Stimulated activated CD8-positive, alpha-beta memory T cell treated with anti-CD3 and anti-CD28 coated beads, Interleukin-7, amount 100 ng/mL, for 48 hours (primary cell): ENCODE measurements at places on chromosomes 12 and 14.

DNA sequence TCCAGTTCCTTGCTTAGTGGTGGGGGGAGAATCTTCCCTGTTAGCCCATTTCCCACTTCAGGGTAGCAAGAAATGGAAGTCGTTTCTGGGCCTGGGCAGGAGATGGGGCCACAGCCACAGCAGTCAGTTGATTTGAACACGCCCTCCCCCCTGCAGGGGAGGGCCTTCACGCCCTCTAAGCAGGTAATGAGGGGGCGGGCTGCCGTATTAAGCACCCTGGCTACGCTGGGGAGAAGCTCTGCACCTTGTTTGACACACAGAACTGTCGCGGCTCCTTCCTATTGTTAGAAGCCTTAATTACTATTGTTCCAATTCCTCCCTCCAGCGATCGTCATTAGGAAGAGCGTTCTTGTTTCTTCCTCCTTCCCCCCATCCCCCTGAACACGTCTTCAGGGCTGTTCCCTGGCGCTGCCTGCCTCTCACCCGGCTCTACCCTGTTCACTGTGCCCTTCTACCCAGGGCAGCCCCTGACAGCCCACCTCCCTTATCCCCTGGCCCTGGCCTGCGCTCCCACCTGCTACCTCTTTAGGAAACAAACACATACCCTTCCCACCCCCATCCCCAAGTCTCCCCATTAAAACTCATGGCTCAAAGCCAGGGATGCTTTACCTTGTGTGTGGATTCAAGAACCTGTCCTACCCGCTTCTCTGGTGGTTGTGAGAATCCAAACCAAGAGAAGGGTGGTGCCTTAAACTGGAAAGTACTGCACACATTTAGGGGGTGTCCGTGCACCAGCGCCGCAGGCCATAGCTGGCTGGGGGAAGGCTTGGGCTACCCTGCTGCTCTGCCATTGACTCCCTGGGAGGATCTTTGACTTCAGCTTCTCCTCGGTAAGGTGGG is 137.6 kb downstream of the TSPAN9 start:
- DNase-seq, result no peak

- DNase-seq, result no peak
Observed at GRCh38 chr12:104721039-104721405, 237.1 kb downstream of the SLC41A2 start.

GRCh38 chr12:389142-390096 is at the start of gene KDM5A:
TSS of gene KDM5A (minus strand) at chr12:389320. CDS start at chr12:389091, 229 bp downstream.
- DNase-seq, result peak; percentile 82

DNA sequence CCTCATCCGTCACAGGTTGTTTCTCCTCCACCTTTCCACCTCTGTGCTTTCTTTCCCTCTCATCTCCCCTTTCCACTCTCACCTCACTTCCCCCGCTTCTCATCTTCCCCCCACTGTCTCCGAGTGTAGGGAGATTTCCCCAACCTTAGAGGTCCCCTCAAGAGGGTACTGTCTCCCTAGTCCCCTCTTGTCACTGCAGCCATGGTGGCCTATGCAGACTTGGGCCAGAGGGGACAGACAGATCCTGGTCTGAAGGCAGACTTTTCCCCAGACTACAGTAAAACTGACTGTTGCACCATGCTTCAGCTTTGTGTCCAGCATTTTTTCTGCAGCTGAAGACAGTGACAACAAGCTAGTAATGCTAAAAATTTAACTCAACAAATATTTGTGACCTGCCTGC is 41.2 kb downstream of the KANSL2 start:
- DNase-seq, result no peak

GRCh38 chr14:68593806-68594536 is 198.9 kb downstream of the ZFP36L1 start:
- no peak for DNase-seq

GRCh38 chr14:26621807-26622560 is 24.2 kb upstream of the NOVA1 start:
- no peak for DNase-seq

DNA sequence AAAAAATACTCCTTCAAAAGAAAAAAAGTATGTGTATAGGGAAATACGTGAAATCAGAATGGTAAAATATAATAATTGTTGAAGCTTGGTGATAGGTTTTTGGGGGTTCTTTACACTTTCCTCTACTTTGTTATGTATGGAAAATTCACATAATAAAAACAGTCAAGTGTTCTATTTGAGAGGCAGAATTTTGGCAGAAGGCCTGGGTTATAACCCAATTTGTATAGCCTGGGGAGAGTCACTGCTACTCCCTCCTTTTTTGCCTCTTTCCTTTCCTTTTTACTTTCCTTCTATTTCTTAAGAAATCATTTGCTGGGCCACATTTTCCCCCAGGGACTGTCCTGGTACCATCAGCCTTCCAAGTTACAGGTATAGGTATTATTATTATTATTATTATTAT is 105.7 kb downstream of the CRADD start:
- DNase-seq, result no peak

DNA sequence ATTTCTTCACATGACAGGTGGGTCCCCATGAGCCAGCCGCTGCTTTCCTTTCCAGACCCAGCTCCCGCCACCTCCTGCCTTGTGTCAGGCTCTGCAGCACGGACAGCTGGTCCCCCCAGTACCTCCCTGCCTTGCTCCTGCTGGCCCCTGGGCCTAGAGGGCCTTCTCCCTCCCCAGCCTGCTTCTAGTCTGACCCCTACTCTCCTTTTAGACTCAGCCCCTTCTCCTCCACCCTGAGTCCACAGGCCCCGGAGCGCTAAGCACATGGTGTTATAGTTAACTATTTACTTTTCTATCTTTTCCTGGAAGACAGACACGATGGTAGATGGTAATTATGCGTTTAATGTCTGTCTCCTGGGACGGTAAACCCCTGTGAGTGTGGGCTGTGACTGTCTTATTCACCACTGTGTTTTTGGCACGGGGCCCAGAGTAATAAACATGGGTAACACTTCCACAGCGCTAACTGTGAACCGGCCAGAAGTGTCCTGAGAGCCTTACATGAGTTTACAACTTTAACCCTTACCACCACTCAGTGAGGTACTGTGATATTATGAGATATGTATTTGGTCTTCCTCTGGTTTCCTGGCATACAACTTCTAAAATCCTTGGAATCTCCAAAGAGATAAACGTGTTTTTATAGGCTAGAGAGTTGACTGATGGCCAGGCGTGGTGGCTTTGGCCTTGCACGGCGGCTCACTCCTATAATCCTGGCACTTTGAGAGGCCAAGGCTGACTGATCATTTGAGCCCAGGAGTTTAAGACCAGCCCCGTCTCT is 41.2 kb downstream of the DGLUCY start:
- no peak for DNase-seq

DNA sequence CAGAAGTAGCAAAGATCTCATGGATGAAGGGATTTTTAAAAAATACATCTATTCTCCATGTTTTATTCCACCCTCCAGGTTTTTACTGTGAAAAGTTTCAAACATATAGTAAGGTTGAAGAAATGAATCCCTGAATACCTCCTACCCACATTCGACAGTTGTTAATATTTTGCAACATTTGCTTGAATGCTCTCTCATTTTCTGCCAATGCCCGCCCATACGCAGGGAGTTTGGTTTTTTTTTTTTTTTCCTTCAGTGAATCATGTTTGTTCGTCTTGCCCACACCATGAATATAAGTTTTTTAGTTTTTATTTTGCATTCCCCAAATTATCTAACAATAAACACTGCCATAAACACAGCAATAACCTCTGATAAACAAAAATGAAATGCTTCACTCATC is 82.9 kb downstream of the MAP1LC3B2 start:
- DNase-seq, result no peak

DNA sequence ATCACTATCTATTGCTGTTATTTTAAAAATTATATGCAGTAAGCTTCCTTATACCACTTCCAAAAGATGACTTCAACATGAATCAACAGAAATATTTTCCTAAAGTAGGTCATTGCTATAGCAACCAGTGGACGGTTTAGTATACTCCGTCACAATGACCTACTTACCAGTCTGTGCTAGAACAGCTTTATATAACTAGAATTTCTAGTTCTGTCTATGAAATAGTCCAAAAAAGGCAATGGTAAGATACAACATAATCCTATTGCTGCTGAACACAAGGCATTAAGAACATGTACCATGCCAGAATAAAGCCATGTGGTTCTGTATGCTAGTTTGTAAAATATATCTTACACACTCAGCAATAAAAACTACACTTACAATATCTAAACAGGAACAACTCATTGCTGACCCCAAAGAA is 40.7 kb upstream of the MTERF2 start:
- no peak for DNase-seq

GRCh38 chr14:55410876-55411275 is 754 bp downstream of the ATG14 start:
- DNase-seq, result no peak

- no peak for DNase-seq
Observed at GRCh38 chr12:4849115-4849541, 60.6 kb upstream of the KCNA1 start.

- no peak for DNase-seq
Observed at GRCh38 chr14:99751539-99752485, 41.4 kb upstream of the EML1 start.

GRCh38 chr14:95815226-95815690 is 61.4 kb upstream of the TUNAR start:
- no peak for DNase-seq

GRCh38 chr12:113720629-113721028 is 245.5 kb downstream of the RBM19 start:
- DNase-seq, result no peak

DNA sequence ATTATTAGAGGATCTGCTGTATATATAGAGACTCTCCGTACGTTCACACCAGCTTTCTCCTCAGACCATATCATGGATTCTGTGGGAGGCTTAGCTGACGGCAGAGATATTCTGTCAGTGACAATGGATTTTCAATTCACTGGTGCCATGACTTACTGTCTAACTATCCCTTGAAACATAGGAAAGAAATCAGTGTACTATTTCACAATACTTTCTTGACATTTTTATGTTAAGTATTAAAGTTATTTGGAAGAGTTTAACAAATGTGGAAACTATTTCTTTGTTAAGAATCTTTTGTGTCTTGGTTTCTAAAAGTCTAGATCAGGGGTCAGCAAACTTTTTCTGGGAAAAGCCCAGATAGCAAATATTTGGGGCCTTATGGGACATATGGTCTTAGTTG is 118.5 kb downstream of the GTF2A1 start:
- no peak for DNase-seq

- no peak for DNase-seq
Observed at GRCh38 chr12:104938371-104938770, 19.7 kb downstream of the SLC41A2 start.

DNA sequence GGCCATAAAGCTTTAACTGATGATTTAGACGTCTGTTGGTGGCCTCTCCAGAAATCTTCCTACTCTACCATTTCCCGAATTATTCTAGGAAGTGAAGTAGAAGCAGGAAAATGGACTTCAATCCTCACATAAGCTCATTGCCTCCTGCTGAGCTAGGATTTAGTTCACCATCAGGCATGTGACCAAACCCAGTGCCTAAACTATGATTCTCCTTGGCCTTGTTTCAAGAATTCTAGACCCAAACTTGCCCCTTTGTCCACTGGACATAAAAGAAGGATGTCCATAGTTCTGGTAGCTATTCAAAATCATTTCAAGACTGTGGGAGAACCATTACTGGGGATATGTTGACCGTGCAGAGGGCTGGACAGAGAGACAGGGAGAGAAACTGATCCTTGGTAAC is 105.8 kb downstream of the C12orf50 start:
- DNase-seq, result no peak

DNA sequence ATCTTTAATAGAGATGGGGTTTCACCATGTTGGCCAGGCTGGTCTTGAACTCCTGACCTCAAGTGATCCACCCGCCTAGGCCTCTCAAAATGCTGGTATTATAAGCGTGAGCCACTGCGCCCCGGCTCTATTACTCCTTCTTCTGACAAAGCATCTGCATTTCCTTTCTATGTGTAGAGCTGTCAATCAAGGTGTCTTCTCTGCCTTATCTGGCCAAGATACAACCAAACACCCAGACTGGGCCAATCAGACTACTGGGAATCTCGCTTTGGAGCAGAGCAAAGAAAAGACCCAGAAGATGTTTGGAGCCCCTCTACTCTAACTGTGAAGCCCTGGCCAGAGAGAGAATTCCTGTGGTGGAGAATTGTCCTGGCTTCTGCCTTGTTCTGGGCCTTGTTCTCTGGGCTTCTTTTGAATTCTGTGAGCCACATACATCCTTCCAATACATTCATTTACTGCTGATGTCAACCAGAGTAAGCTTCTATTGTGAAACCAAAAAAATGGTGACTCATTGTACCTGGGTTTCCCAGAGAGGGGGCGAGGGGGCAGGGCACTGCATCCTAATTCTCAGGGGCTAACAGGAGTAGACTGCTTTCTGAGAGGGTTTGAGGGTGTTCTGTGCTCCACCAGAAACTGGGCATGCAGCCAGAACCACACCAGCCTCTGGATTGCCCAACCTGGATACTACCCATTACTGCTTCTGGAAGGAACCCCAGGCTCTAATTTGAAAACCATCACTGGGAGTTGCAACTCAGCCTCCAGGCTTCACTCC is 18.8 kb upstream of the FLVCR2 start:
- no peak for DNase-seq

- DNase-seq, result no peak
Observed at GRCh38 chr12:22477894-22478287, 66.5 kb downstream of the C2CD5 start.

DNA sequence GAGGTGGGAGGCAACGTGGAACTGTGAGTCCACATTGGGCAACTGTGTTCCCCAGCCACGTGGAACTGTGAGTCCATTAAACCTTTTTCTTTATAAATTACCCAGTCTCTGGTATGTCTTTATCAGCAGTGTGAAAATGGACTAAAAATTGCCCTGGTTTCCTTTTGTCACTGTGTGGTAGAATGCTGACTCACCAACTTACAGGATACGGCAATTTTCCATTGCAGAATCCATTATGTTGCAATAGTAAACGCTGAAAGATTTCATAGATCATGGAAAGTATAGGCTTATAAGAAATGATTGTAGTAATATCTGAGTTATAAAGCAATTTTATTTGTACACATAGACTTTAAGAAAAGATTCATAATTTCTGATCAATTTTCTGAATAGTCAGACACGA is 93.0 kb downstream of the GTF2A1 start:
- no peak for DNase-seq

- DNase-seq, result no peak
Observed at GRCh38 chr14:69650948-69651369, 39.6 kb downstream of the SUSD6 start.

DNA sequence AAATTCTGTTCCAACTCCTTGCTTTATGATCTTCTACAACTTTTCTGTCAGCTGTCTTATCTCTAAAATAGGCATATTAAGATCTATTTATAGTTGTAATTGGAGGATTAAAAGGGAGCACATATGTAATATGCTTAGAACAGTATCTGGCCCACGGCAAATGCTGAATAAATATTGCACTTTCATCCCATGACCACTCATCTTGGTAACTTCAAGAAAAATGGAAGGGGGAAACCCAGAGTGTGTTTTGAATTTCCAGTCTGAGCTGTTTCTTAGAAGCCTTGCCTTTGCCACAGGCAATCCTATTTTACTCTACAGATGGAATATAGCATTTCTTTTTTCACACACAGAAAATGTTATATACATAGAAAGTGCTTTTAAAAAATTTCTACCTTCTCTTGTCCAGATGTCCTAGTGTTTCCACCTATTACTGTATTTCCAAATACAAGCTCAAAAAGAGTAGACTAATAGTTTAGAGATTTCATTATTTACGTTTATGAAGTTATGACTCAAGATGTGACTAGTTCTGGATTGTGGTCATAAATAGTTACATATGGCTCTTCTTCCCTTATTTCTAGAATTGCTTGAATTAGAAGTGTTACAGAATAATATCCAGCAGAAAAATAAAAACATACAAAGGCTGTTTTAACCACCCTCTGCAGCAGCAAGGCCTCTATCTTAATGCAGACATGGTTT is 6.2 kb upstream of the STXBP6 start:
- no peak for DNase-seq

- DNase-seq, result no peak
Observed at GRCh38 chr12:106274575-106275121, 26.8 kb upstream of the CKAP4 start.
